ENCODE measurements at places on chromosomes 7 and 10.

GRCh38 chr7:30186725-30187124 lies 51.9 kb downstream of the MTURN start:
- DNase-seq = no peak

GRCh38 chr7:3301449-3301731 lies 338 bp downstream of the SDK1 start:
- no peak for DNase-seq

- DNase-seq = no peak
Observed at GRCh38 chr10:29379208-29379607, 90.3 kb downstream of the LYZL1 start.

DNA sequence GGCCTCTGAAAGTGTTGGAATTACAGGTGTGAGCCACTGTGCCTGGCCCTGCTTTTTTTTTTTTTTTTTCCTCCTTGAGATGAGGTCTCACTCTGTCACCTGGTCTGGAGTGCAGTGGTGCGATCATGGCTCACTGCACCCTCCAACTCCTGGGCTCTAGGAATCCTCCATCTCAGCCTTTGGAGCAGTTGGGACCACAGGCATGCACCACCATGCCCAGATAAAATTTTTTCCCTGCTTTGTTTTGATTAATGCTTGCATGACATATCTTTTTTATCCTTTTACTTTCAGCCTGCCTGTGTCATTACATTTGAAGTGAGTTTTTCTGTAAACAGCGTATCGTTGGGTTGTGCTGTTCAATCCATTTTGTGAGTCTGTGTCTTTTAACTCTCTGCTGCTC lies 97.0 kb downstream of the ANKRD61 start:
- DNase-seq = no peak

DNA sequence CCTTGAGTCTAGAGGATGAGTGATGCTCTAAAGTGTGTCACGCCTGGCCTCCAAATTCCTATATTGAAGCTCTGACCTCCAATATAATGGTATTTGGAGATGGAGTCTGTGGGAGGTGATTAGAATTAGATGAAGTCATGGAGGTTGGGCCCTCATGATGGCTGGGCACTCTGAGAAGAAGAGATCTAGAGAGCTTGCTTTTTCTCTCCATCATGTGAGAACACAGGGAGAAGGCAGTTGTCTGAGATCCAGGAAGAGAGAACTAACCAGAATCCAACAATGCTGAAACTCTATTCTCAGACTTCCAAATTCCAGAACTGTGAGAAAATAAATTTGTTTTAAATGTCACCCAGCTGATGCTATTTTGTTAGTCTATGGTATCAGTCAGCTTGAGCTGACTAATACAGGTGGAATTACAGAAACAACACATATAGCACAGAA lies 15.1 kb downstream of the RNF216 start:
- no peak for DNase-seq

DNA sequence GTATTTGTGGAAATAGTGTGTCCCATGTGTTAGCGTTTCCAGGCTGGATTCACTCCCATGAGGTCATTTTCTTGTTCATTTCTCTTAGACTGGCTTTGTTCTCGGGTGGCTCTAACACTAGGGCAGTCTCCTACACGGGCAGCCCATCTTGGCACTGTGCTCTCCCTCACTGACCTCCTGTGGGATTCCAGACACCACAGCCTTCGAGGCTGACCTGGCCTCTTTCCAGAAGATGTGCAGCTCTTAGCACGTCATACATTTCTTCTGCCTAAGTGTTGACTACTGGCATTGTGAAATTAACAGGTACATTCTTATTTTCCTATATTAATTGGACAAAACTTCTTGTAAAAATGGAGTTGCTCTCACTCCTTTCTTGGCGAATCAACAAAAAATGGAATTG lies 72.8 kb downstream of the INSYN2A start:
- DNase-seq = no peak

DNA sequence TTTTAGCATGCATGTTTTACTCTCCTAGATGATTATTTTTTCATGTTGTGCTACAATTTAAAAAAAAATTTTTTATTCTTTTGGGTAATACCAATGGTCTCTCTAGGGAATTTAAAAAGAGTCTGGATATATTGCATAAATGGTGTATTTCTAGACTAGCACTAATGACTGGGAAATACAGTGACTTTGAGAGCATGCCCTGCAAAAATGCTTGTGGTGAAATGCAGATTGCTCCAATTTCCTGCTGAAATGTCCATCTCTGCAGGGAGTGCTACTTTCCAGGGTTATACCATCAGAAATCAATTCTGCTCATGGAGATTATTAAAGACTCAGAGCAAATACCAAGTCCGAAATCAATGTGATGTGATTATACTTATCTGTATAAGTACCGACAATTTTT lies 186.1 kb downstream of the PRKG1 start:
- no peak for DNase-seq

DNA sequence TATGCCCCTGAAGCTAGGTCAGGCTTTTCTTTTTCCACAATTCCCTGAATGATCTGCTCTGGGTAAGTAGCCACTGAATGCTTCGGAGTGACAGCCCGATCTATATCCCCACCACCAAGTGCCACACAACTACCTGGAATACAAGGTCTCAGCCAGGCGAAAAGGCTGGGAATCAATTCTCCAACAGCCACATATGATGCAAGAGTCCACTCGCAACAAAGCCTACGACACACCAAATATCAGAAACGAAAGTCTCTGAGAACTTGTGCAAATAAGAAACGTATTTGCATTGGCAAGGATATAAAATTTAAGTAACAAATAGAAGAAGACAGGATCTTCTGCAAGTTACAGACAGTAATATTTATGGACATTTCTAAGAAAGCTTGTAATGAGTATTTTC lies 5.7 kb downstream of the HIPK2 start:
- DNase-seq = no peak
